ENCODE measurements at places on chromosomes 7 and 10.

DNA sequence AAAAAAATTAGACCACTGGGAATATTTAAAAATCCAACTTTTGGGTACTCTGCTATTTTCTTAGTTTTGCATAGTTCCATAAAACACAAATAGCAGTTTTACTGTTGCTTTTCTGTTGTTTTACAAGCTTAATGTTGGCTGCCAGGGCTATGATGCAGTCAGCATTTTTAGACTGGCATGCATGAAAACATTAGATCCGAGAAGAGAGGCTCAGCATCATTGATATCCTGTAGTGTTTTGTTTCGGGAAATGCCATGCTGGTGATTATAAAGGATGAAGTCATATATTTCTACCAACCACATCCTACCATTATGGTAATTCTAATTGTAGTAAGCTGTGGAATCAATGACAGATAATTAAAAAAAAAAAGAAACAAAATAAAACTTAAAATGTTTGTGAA, 104.6 kb downstream of the MBL2 start:
- DNase-seq, result no peak

DNA sequence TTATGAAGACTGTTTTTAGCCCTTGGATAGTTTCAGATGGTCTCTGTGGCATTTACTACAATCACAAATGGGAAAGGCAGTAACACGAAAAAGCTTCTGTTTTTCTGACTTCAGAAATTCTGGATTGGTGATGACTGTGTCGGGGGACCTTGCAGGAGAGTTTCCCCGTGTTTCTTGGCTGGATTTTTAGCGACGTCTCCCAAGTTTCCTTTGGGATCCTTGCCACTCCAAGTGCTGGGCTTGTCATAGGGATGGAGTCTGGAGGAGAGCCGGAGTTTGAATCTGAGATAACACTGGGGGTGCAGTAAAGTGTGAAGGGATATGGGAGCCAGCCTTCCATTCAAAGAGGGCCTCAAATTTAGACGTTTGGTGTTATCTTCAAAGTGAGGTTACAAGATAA, 179.0 kb downstream of the SNX10 start:
- no peak for DNase-seq

- no peak for DNase-seq
These were observed 46.9 kb downstream of the PITRM1 start for GRCh38 chr10:3125527-3126170.

DNA sequence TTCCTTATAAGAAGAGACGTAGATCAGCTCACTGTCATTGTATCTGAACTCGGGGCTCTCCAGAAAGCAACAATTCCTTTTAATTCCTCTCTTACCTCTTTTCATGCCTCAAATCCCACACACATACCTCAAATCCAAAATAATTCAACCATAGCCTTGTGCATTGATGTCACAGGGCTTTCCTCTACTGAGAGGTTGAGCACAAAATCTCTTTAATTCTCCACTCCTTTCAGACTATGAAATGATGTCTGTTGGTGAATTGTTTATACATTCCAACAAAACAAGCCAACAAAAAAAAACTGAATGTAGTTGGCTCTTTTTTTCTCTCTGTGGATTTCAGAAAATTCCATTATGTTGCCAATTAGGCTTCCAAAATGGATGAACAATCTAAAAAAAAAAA, 53.2 kb downstream of the BPGM start:
- no peak for DNase-seq

DNA sequence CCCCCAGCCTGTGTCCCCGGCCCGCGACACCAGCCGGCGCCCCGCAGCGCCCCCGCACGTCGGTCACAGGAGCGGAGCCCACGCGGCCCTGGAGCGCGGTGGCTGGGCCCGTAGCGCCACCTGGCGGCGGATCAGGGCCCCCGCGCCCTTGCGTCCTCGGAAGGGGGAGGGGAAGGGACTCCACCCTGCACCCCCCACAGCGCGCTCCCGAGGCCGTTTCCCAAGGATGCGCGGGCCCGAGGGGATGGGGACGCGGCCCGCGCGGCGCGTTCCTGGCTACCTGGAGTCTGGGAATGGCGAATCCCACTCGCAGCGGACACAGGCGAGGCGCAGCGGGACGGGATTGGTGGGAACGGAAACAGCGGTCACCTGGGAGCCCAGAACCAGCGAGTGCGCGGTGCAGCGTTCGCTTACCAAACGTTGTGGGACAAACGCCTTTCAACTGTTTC, 23.8 kb upstream of the MKI67 start:
- DNase-seq, result peak; percentile 81

DNA sequence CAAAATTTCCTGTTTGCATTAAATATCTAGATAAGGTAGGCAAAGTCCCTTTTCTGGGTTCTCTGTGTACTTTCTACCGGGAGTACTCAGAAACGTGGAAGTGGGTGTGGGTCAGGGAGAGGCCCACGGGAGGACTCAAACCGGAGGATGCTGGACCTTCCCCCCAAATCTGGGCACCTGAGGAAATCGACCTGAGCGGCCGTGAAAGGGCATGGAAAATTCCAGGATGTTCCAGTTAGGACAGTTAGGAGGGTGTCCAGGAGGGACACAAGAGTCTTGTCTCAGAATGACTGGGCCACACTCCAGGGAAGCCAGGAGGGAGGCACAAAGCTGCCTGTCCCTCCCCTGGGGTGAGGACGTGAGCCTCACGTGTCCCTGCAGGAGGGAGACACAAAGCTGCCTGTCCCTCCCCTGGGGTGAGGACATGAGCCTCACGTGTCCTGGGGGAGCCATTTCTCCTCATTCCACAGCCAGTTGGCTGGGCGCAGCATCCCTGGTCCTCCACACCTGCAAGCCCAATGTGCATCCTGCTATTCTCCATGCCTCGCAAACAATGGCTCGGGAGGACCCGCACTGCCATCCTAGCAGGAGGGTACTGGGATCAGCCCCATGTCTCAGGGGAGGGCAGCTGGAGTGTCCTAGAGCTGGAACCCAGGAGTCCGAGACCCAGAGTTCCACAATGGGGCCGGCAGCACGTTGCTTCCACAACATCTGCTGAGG, 190.5 kb upstream of the PPP2R2D start:
- DNase-seq, result no peak

DNA sequence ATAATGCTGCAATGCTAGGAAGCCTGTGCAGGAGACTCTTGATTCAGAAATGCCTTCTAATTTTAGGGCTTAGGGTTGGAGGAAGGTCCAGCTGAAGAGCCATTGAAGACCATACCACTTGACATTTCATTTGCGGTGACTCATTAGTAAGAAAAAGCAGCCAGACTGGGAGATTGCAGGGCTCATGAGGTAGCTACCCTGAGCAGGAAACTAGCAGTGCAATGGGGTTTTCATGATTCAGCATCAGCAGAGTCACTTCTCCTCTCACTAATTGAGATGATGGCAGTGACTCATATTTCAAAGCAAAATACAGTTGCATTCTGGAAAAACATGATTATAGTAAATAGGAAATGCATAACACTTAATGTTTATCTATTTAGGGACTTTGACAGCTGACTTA, 434.1 kb downstream of the DNAJB9 start:
- peak; percentile 58 for DNase-seq

DNA sequence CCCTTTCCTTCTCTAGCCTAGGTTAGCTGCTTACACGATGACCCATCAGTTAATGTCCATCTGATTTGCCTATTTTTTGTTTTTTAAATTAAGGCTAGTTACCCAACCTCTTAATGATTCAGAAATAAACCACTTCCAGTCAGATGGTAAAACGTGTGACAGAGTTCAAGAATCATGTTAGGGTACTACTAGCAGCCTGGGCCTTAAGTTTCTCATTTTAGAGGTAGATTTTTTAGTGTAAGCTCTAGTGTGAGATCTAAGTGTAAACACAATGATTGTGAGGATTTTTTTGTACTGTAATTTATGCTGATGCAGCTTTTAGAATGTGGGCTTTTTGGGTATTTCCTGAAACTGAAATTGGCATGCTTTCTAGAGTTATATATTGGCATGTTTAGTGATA, 130.0 kb downstream of the CDK14 start:
- DNase-seq, result no peak

DNA sequence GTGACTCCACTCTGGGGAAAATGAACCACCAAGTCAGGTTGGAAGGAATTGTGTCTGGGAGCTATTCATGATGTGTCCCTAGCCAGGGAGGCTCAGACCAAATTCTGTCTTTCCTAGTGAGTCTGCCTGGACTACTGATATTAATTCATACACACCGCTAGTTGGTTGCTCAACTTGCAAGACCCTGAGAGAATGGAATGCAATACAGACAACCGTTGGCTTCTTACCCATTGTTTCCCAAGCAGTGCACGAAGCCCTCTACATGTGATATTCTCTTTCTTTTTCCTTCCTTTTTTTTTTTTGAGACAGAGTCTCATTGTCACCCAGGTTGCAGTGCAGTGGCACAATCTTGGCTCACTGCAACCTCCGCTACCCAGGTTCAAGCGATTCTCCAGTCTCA, 19.4 kb upstream of the SRGN start:
- DNase-seq, result no peak

GRCh38 chr10:966466-967235, 21.6 kb upstream of the GTPBP4 start:
- DNase-seq, result no peak

GRCh38 chr7:134289841-134290240, 26.9 kb downstream of the SLC35B4 start:
- DNase-seq, result no peak

- DNase-seq, result peak; percentile 34
These were observed 98.1 kb upstream of the STK17A start for GRCh38 chr7:43484678-43485395.

DNA sequence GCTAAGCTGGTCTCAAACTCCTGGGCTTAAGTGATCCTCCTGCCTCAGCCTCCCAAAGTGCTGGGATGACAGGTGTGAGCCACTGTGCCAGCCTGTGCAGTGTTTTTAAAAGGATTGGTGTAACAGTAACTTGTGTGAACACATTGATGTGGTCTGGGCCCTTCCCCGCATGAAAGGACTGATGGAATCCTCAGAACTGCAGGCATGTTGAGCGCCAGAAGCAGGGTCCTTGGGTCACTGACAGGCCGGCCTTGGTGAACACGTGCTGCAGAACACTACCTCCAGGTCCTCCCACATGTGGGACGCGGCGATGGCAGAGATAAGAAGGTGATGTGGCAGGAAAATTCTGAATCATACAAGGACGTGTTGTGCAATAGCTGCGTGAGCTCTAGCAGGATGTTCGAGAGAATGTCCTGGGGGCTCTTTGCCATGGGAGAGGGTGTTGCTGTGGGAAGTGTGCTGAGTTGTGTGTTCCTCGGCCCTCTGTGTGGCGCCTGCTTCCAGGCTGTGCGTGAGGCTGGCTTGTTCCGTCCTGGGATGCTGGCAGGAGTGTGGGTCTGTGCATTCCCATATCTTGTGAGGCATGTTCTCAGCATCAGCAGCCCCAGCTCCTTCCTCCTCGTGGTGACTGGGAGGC, 68.2 kb downstream of the DNAJB6 start:
- no peak for DNase-seq

GRCh38 chr10:126235979-126236851, 152.1 kb downstream of the ADAM12 start:
- DNase-seq, result no peak

DNA sequence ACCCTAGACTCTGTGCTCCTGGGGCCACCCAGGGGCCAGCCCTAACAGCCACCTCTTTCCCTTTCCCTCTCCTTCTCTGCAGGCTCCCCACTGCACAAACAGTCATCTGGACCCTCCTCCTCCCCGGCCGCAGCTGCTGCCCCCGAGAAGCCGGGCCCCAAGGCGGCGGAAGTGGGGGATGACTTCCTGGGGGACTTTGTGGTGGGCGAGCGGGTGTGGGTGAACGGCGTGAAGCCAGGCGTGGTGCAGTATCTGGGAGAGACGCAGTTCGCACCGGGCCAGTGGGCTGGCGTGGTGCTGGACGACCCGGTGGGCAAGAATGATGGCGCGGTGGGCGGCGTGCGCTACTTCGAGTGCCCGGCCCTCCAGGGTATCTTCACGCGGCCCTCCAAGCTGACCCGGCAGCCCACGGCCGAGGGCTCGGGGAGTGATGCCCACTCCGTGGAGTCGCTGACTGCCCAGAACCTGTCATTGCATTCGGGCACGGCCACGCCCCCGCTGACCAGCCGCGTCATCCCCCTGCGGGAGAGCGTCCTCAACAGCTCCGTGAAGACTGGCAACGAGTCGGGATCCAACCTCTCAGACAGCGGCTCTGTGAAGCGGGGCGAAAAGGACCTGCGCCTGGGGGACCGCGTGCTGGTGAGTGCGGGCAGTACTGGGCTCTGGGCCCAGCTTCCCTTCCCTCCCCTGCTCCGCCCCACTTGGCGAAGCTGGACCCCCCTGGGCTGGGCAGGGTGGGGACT, 49.3 kb downstream of the CLIP2 start:
- DNase-seq, result no peak

GRCh38 chr10:48575901-48576300, 29.0 kb downstream of the ARHGAP22 start:
- no peak for DNase-seq

- no peak for DNase-seq
These were observed 136.4 kb downstream of the VTI1A start for GRCh38 chr10:112583236-112583939.

DNA sequence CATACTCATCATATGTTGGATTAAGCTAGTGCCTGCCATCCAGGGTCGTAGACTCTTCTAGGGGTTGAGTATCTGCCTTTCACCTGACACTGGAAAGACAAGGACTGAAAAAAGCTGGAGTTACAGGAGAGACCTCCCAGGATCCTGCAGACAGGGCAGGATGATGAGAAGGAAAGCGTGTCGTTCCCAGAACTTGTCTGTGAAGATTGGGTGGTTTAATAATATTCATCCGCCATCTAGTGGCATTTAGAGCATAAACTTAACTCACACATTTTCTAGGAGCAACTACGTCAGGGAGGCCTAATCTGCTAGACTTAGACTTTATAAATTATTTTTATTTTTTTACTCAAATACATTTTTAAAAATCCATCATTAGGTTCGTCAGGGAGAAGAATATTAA, 59.6 kb downstream of the ADRB1 start:
- DNase-seq, result peak; percentile 57

- DNase-seq, result no peak
These were observed 24.5 kb downstream of the XPNPEP1 start for GRCh38 chr10:109898666-109899355.

DNA sequence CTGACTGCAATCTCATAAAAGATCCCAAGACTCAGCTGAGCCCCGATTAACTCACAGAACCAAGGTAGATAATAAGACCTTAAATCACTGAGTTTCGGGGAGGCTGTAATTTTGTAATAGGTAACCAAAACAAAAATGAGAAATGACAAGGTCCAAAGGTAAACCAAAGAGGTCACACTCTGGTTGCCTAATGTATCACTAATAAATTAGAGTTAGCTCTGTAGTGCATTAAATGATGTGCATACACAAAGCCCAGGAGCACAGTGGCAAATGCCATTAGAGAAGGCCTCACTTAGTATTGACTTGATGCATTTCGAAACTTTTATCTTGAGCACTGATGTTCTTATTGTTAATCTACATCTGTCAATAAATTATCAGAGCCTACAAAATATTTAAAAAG, 237.7 kb upstream of the CCDC6 start:
- no peak for DNase-seq

GRCh38 chr7:27150568-27151340, 1.6 kb downstream of the HOXA3 start:
- DNase-seq, result peak; percentile 79

DNA sequence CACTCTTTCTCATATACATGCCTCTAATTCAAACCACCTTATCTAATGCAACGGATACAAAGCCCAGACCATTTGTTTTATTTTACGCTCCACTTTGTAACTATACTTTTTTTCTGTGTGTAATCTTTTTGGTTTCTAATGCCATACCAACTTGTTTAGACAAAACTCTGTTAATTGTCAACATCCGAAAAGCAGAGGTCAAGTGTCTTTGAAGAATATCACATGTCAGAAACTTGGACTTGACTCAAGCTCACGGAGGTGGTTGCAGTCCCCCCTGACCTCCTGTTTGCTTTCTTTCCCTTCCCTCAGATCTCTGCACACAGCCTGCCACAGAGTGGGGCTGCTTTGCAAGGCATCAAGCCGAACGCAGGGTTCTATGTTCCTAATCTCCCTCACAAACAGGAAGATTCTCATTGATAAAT, 698.9 kb downstream of the PARD3 start:
- DNase-seq, result peak; percentile 28

All from mesendoderm (in vitro differentiated cells).